ENCODE measurements at places on chromosomes 4 and X. TPM values are rescaled to one million over a fixed set of nuclear protein-coding genes. Genes with fewer than 3 reads are reported as not detected.
A peak's percentile ranks its signal among the peaks of the same experiment; 100 is the strongest.

DNA sequence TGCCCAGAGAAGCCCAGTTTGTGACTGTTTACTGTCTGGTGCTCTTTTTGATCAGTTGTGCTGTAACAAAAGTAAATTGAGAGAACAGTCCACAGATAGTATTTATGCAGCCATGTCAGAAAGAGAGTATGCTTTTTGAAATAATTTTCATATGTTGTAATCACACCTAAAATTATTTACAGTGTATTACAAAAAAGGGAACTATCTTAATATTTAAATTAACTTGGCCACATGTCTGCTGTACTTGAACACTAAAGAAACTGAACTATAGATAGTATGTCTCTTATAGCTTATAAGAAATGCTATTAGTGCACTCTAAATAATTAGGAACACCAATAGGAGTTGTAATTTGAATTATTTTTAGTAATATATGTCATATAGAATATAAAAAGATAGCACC is 30.2 kb downstream of the KIAA0232 start:
- H3K27ac ChIP-seq, result no peak overlapping the region
- no peak overlapping the region for H3K4me3 ChIP-seq
- DNase-seq, result no peak
- no peaks in the 10 kb centered on the region for H3K36me3 ChIP-seq
- H3K27me3 ChIP-seq, result no peaks in the 10 kb centered on the region

DNA sequence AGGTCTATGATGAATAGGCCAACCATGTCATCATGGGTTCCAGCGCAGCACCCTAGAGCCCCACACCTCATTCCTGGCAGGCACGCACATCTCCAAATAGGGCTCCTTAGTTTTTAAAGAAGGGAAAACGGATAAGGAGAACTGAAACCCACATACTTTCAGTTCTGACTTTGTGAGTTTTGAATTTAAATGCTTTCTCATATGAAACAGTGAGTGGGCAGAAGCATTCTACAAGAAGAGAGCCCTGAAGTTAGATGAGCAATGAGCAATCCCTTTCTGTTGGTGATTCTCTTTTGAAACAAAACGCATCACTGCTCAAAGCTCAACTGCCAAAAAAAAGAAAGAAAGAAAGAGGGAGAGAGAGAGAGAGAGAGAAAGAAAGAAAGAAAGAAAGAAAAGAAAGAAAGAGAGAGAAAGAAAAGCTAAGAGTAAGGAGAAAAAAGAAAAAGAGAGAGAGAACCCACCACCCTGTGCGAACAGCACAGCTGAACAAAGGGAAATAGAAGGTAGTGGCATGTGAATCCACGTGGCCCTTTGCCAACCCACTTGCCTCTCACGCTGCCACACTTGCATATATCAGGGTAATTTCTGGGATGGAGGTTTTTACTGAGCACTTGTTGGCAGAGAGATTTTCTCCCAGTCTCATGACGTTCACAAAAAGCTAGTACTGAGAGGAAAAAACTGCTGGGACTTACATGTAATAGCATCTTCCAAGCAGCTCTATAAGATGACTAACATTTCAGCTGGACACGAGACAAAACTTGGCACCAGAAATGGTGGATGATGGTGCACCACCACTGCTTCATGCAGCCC is 31.0 kb downstream of the TMSB4X start:
- H3K27ac ChIP-seq, result no peak overlapping the region
- no peak for DNase-seq
- H3K27me3 ChIP-seq, result no peaks in the 10 kb centered on the region
- H3K4me3 ChIP-seq, result no peak overlapping the region

GRCh38 chrX:115350711-115351381 is 61.3 kb downstream of the LUZP4 start:
- no peak overlapping the region for H3K27ac ChIP-seq
- H3K4me1 ChIP-seq, result no peaks in the 10 kb centered on the region
- H3K36me3 ChIP-seq, result no peaks in the 10 kb centered on the region
- H3K4me3 ChIP-seq, result no peak overlapping the region
- peaks cover 8% of the 10 kb centered on the region for H3K27me3 ChIP-seq
- DNase-seq, result no peak

- H3K27me3 ChIP-seq, result no peaks in the 10 kb centered on the region
- no peaks in the 10 kb centered on the region for H3K36me3 ChIP-seq
- DNase-seq, result peak; percentile 30
- H3K4me3 ChIP-seq, result no peak overlapping the region
- H3K27ac ChIP-seq, result no peak overlapping the region
These were observed 237.3 kb downstream of the USP46 start for GRCh38 chr4:52421811-52422213.

- H3K27me3 ChIP-seq, result no peaks in the 10 kb centered on the region
- H3K36me3 ChIP-seq, result no peaks in the 10 kb centered on the region
- H3K27ac ChIP-seq, result no peak overlapping the region
- peaks cover 2% of the 10 kb centered on the region for H3K4me1 ChIP-seq
- DNase-seq, result no peak
- H3K4me3 ChIP-seq, result no peak overlapping the region
These were observed 69.1 kb upstream of the WDR1 start for GRCh38 chr4:10185518-10186227.

DNA sequence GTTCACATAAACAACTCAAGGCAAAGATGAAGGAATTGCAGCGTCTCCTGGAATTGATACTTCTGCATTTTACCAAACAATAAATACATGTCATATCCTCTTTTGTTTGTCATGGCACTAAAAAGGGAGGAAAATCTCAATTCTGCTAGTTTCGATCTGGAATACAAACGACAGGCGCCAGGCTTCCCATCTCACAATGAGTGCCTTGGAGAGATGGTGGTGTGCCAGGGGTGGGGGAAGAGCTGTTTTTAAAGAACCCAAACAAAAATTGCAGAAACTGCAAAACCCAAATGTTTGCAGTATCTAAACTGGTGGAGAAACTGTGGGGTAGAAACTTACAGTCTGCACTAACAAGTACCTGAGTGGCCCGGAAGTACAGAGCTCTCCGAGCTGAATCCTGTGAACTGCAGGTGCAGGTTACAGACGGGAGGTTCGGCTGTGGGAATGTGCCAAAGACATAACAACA is 53.0 kb upstream of the KLF3 start:
- no peak overlapping the region for H3K27ac ChIP-seq
- peak overlapping the region; percentile 45 for H3K4me3 ChIP-seq
- peaks cover 8% of the 10 kb centered on the region for H3K4me1 ChIP-seq
- DNase-seq, result peak; percentile 41

GRCh38 chr4:175813821-175814220 is 1.8 kb upstream of the GPM6A start:
- no peaks in the 10 kb centered on the region for H3K4me1 ChIP-seq
- H3K27me3 ChIP-seq, result no peaks in the 10 kb centered on the region
- H3K27ac ChIP-seq, result no peak overlapping the region
- H3K36me3 ChIP-seq, result no peaks in the 10 kb centered on the region

GATB gene
- total RNA-seq, result 17.0 TPM

USP51 gene
- total RNA-seq, result 4.6 TPM

EXOC1 gene
- 41.7 TPM for total RNA-seq

GAGE10 gene
- total RNA-seq, result not detected
